NCI-H1930 (cell line): ENCODE measurements at places on chromosomes 4 and X.
A peak's percentile ranks its signal among the peaks of the same experiment; 100 is the strongest.

GRCh38 chrX:116378961-116379360 is 57.4 kb upstream of the SLC6A14 start:
- DNase-seq, result no peak

- DNase-seq, result peak; percentile 9
These were observed 73.0 kb downstream of the AFF1 start for GRCh38 chr4:87007528-87008446.

- DNase-seq, result no peak
These were observed 82.3 kb downstream of the ATG4A start for GRCh38 chrX:108173874-108174273.

- no peak for DNase-seq
These were observed 863.6 kb upstream of the IGFBP7 start for GRCh38 chr4:57973819-57974218.

DNA sequence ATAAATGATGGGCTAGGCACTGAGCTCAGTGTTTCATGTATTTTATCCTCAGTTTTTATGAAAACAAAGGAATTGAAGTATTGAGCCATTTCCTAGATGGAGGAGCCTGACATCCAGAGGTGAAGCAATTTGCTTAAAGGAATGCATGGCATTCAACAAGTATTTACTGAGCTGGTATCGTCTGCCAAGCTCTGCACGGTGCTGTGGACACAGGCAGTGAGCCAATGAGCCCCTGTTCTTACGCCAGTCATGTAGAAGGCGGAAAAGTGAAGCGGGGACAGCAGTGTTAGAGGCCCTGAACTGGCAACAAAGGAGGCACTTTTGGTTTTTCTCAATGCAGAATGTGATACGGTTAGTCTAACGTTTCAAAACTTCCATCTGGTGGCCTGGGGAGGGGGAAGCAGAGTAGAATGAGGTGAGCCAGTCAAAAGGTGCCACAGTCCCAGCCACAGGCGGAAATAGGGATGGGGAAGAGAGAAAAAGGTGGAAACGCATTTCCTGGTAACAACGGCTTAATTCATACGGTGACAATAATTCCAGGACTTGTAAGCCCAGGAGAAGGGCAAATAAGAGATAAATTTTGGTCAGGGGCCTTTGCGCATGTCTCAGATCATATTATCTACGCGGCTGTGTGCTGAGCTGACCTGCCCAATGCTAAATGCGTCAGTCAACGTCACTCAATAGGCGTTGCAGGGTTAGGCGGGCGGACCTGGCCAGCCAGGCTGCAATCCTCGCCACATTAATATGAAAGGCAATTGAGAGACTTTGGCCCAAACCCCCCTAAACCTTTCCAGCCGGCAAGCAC is 133.9 kb downstream of the AFAP1 start:
- no peak for DNase-seq

DNA sequence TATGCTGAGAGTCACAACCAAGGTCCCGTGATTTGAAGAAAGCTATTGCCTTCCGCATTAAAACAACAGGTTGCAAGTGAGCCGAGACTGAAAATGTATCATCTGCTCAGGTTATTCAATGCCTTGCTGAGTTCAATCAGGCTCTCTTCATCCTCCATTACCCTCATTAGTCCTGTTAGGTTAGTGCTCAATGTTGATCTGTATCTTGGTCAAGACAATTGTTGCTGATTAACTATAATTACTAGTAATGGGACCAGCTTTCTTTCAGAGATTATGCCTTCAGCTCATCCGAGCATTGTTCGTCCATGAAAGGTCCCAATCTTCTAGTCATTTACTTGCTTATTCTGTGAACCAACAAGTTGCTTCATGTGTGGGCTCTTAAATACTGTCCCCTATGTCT is 534.6 kb upstream of the FAM241A start:
- peak; percentile 82 for DNase-seq

DNA sequence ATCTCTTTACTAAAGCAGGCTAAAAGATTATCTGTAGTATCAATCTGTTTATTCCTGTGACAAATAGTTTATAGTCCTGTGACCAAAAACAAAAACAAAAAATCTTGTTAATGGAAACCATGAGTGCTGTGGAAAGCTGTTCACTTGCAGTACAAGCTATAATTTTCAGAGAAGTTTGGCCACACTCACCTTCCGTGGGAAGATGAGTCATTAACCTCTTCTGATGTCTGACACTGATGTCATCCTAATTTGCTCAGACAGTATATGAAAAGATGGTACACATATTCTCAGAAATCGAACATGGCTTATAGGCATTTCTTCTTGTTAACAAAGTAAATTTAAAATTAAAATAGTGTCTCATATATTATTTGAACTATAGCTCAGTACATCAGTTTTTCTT is 19.9 kb upstream of the ENPP6 start:
- DNase-seq, result no peak

DNA sequence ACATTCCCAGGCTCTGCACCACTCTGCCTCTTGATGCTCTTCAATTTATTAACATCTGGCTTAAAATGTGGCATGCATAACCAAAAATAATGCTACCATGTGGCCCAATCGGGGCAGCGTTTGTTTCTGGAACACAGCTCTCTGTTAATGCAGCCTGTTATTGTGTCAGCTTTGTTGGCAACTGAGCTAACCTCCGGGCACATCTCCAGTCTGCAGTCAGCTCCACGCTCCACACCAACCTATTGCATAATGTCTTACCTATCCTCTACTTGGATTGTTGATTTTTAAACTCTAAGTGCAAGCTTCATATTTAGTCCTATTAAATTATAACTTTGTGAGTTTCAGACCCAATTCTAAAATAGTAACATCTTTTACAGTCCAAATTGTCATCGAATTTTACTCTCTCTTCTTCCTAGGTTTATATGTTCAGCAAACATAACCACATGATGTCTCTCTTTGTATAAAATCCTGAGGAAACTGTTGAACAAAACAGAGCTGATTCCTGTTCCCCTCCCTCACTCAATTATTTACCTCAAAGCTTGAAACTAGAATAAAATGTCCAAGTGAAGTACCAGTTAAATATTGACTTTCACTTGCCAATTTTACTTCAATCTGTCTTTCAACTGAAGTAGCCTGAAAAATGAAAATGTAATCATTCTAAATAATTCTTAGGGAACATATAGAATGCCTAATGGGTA is 92.2 kb upstream of the RAPGEF2 start:
- peak; percentile 46 for DNase-seq

- no peak for DNase-seq
These were observed 671 bp downstream of the HPF1 start for GRCh38 chr4:169756971-169757574.

- DNase-seq, result no peak
These were observed 2.9 kb downstream of the UGT8 start for GRCh38 chr4:114601304-114602052.

- DNase-seq, result no peak
These were observed 69.7 kb downstream of the ZFYVE28 start for GRCh38 chr4:2348786-2349185.

DNA sequence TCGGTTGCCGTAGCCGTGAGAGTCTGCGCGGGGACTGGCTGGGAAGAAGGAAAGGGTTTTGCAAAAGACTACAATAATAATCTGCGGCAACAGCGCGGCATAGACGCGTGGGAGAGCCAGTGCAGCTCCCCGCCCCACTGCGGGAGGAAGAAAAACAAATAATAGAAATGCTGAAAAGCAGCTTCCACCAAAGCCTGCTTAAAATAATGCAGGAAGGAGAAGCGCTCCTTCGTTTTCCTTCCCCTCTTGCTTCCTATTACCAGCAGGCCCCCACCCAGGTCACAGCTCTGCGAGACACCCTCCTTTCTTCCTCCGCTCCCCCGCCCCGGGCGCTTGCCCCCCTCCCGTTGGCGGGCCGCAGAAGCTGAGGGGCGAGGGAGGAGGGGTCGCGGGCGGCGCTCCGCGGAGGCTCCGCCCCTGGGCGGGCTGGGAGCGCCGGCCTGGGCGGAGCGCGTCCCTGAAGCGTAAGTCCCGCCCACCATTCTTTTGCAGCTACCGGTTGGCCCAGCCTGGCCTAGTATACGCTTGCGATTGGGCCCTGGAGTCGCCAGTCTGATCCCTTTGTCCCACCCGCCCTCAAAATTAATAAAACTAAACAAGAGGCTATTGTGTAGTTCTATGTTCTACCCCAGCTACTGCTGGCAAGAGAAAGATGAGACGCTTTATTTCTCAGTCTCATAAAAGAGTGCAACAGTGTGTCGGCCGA is 636 bp upstream of the AMOT start:
- peak; percentile 74 for DNase-seq

DNA sequence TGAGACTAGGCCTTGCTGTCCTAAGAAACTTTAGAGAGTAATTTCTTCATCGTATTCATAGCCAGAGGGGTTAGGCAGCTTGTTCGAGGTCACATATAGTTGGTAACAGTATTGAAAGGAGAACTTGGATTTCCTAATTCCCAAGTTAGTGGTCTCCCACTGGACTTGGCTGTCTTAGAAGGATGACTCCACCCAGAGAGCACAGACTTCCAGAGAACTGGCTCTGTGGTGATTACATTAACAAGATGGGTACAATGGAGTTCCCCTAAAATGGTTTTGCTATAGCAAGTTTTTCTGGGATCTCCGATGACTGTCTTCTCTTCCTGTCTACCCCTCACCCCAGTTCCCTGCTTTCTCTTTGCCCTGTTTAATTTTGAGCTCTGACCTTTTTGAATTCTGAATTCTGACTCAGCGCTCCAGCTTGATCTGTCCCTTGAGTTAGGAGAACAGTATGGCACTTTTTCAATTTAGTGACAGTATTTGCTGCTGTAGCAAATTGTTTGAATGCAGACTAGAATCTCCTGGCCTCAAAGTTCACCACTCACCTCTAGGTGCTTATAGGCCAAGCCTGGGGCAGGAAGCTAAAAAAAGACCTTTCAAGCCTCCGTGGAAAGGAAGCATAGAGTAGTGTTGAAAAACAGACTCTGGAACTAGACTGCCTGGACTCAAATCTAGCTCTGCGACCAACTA is 6.9 kb downstream of the MSN start:
- DNase-seq, result no peak

- no peak for DNase-seq
These were observed 875 bp downstream of the RGS12 start for GRCh38 chr4:3293401-3294391.

DNA sequence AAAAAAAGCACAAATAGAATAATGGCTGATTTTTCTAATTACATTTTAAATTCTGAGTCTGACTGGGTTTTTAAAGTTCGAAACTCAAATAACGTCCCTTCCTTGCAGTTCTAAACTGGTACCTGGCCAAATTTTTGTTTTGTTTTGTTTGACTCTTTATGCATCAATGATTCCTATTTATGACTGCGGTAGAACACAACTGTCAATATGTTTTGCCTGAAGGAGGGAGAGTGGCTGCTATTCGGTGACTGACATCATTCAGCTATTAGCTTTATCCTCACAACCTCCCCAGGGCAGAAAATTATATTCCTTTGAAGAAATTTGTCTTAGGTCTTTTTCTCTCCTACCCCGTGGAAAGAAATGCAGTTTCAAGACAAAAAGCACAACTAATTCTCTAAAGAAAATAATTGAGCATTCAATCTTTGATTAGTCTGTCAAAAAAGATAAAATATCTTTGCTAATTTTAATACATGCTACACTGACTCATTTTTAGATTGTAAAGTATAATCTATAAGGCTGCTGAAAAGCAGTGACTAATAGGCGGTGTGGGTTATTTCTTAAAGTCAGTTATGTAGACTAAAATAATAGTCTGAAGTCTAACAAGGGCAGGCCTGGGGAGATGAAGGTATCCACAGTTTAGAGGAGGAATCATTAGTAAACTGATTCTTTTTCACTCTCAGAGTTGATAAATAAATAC is 61.9 kb downstream of the TMEM150C start:
- DNase-seq, result peak; percentile 38

DNA sequence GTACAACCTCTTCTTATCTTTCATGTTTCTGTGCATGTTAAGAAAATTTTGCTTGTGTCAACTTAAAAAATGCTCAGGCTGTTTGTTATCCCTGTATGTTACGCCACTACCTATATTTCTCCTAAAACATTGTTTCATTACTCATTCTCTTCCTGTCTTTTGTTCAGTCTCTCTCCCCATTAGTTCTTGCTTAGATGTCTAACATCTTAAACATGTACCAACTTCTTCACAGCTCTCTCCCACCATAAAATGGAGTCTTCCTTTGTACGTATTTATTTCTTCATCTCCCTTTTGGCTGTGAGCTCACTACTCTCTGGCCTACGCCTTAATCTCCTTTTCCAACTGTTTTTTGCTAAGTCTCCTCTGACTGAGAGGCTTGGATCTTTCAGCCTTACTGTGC is 36.4 kb downstream of the PCDH7 start:
- DNase-seq, result no peak

DNA sequence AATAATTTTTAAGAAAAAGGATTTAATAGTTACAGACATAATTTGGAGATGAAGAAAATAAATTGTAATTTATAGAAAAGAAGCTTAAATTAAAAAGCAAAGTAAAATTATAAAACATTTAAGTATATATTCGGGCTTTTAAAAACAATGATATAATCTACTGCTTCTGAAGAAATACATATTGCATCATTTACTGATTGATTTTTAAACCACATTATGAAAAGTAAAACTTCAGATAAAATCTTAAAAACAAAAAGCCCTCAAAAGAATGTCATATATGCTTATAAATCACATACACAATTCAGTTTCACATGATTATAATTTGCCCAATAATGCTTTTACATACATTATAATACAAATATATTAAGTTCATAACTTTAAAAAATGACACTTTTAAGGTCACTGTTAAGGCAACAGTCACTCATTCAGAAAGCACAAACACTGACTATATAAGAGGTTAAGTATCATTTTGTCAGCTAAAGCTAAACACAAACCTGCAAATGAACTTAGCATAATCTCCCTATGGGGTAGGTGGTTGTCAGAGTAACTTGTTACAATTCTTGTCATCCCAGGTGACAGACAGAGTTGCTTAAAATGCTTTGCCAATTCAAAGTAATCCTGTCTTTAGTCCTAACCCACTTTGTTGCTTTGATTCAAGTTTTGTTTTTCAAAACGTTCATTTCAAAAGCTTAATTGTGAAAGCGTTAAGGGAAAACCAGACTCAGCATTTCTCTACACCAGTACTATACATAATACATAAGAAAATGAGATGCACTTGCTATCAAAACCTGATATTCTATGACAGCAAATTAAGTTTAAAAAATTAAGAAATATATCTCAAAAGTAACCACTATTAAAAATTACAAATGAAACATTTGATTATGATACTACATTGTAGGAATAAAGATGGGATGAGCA is 90.6 kb upstream of the MAB21L2 start:
- no peak for DNase-seq

- DNase-seq, result no peak
These were observed 40.3 kb upstream of the FHL1 start for GRCh38 chrX:136106920-136107528.

- DNase-seq, result no peak
These were observed 662.5 kb downstream of the RAPGEF2 start for GRCh38 chr4:159765382-159765781.

DNA sequence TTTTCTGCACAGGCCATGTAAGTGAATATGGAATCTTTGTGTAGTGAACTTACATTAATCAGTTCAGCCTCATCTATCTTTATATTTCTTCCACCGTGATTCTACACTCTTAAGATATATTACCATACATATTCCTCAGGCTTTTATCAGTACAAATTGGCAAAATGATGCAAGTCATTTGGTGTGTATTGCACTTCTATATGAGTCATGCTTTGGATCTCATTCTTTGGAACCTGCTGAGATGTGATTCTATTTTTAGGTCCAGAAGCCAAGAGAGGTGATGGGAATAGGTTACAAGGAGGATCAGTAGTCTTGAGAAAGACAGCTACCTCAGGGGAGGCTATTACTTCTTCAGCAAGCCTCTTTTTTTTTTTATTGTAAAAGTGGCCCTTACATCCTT is 204.4 kb downstream of the ZNF330 start:
- DNase-seq, result no peak

- DNase-seq, result no peak
These were observed 173.7 kb downstream of the AREG start for GRCh38 chr4:74618659-74619058.
